ENCODE measurements at places on chromosomes 7 and 10.

DNA sequence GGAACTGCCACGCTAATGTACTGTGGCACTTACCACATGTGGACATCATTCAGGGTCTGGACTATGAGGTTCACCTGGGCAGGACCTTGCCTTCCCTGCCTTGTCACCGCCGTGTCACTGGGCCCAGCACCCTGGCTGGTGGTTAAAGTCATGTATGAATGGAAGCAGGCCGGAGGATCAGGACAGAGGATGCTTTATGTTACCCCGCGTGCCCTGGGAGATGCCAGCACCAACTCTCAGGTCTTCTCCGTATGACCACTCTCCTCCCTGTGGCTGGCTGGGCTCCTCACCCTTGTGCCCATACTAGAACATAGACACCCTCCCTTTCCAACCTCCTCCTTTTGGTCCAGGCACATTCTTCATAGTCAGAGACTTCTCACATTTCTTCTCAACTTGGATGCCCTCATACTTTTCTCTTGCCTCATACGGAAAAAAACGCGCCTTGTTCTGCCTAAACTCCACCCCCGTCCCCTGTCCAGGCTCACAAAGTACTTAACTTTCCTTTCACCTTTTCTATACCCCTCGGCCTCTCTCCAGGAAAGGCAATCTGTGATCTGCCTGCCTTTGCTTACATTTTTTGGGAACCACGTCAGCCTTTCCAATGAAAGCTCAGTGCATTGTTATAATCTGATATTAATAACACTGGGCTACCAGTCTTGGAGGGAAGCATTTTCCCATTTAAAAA, 240.0 kb downstream of the TEX36 start:
- no peak for DNase-seq

DNA sequence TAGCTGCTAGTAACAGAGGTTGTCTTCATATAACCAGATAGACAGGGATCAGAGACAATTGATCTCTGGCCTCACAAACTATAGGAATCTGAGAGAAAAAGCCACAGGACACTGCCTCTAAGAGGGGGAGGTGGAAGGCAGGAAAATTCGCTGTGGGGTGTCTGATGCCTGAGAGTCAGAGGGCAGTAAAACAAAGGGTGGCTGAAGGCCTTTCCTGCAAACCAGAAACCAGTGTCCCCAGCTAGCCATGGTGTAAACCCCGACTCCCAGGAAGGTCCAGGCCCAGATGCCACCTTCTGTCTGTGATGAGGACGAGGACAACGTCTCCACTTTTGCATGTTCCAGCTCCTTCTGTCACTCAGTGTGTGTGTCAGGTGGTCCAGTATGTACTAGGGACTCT, 215.1 kb downstream of the ADARB2 start:
- no peak for DNase-seq

DNA sequence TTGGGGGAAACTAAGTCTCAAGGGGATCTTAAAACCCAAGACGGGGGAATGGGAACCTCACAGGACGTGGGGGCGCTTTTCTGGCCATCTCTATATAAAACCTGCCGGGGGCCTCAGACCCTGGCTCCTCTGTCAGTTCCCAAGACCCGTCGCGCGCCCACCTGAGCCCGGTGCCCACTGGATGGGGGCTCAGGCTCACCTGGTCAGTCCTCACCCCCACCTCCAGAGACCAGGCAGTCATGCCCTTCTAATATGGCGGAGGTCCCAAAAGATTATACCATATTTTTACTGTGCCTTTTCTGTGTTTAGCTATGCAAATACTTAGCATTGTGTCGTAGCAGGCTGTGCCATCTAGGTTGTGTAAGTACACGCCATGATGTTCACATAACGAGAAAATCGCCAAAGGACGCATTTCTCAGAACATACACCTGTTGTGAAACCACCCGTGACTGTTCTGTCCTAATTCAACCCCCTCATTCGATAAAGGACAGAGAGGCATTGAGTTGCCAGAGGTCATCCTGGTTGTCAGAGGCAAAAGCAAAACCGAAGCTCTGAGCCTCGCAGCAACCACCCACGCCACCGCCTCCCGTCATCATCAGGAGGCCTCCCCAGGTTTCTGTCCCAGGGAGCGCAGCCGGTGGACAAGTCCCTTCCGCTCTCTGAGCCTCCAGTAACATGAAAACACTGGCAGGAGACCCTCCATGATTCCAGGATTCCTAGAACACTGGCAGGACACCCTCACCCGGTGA, 28.9 kb downstream of the OAT start:
- DNase-seq = no peak

GRCh38 chr10:122154545-122155366, 116.3 kb upstream of the BTBD16 start:
- DNase-seq = no peak

- DNase-seq = no peak
Observed at GRCh38 chr10:76357726-76358415, 926.4 kb downstream of the LRMDA start.

DNA sequence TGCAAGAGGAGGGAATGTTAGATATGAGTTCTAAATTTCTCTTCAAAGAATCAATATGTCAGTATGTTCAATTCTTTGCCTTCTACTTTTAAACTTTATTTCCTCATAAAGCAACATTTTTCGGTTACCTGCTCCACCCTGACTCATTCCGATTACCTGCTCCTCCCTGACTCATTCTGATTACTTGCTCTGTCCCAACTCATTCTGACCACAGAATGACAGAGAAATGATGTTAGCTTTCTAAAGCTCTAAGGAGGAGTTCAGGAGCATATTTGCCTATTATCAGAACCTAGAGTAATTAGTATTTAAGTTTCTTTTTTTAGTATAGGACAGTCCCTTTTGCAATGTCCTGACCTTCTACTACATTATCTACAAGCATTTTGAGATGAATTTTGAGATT, 24.5 kb upstream of the PPP1R9A start:
- no peak for DNase-seq

DNA sequence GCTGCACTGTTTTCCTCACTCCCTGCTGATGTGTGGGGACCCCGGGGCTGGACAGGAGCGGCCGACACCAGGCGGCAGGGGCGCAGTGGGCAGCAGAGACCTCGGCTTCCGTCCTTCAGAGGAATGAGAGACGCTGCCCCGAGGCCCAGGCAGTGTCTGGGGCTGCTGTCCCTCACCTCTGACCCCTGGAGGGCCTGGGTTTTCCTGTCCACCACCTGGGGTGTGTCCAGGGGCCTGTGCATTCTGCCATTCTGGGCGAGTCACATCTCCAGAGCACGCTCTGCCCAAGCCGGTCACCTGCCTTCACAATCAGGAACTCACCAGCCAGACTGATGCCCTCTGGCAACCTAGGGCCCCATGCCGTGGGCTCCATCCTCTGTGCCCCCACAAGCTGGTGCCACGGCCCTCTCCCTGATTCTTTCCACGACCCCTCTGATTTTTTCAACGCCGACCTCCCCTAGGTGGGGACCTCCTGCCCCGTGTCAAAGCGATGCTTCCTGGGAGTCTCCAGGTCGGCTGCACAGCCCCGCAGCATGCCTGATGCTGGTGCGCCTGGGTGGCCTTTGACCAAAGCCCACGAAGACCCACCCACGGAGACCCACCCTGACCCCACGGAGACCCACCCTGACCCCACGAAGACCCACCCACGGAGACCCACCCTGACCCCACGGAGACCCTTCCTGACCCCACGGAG, 53.7 kb upstream of the CFAP46 start:
- DNase-seq = no peak

GRCh38 chr10:103465411-103466179, 6.9 kb upstream of the CALHM1 start:
- no peak for DNase-seq

DNA sequence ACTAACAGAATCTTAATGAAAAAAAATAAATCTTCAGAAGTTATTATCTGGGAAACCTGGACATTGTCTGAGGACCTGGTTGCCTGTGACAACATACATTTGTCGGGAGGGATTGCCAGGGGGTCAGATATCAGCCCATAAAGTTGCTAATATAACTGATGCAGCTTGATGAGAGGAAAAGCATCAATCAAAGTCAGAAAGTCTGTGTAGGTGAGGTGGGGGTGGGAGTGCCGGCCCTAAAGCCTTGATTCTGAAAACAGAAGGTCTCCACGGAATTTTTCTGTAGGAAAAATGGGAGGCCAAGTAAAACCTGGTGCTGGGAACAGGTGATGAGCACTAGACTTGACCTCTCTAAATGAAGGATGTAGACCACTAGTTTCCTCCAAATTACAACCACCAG, 281.8 kb downstream of the FGFR2 start:
- DNase-seq = no peak

DNA sequence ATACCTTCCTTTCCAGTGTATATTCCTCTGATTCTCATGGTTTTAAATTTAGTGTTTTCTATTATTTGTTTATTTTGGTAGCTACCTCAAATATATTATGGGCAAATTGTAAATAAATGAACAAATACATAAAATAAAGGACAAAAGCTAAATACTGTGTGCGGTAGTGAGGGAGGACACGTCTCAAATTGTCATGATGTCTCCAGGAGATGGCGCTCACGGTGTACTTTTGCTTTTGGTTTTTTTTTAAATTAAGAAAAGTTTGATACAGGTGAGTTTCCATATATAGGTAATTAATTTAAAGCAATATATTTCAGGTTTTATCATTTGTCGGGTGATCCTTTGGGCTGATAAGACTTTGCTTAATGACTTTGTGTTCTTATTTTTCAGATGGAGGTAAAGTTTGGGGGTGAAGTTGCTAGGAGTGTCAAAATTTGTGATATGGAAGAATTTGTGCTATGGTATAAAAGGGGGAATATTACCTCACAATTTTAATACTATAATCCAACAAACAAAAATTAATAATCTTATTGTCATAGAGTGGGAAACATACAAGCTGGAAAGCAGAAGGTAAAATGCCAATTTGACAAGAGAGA, 68.4 kb upstream of the TMEM229A start:
- no peak for DNase-seq

DNA sequence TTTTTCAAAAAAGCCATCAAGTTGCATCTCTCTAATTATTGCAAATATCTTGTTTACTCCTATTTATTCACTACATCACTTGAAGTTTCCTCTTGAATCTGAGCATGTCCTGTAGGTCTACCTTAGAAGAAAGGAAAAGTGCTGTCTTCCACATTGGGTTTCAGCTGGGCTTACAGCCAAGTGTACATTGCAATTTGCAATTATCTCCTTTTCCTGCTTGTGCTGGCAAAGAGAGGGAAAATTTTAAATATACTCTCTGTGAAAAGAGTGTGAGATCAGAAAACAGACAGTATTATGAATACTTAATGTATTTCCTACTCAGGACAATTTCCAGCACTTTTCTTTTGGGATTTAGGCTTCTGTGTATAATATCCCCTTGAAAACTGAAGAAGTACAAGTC, 839.7 kb downstream of the CNTNAP2 start:
- no peak for DNase-seq

GRCh38 chr10:33661580-33662336, 327.3 kb upstream of the NRP1 start:
- DNase-seq = no peak

GRCh38 chr7:142012825-142013511, 17.3 kb downstream of the MGAM start:
- DNase-seq = no peak

DNA sequence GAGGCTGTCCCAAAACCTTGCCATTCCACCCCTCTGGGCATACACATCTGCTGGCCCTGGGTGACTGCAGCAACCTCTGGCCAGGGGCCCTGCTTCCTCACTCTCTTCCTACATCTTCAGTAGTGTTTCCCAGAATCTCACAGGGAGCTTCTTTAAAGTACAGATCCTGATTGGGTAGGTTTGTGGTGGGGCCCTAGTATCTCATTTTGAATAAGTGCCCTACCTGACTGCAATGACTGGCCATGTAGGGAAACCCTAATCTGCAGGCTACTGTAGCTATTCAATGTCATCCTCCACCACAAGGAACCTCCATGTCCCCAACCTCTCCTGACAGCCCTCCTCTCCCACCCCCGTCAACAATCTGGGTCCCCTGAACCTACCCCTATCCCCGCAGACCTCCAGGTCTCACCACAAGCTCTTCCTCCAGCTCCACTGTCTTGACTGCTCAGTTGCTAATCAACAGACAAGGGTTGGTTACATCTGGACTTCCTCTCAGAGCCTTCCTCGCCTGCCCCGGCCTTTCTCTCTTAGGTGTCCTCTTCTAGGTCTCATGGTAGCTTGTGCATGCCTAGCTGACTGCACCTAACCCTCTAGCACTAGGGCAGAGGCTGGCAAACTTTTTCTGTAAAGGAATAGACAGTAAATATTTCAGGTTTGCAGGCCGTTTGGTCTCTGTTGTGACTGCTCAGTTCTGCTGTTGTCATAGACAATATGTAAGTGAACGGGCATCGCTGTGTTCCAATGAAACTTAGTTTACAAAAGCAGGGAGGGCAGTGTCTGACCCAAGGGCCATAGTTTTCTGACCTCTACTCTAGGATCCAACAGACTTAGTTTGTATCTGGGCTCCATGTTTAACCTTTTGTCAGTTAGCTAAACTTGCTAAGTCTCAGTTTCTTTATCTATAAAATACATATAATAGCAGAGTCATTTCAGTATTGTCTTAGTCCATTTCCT, 121.1 kb downstream of the AOAH start:
- DNase-seq = no peak

- DNase-seq = no peak
Observed at GRCh38 chr10:55793024-55793423, 568.0 kb downstream of the ZWINT start.

DNA sequence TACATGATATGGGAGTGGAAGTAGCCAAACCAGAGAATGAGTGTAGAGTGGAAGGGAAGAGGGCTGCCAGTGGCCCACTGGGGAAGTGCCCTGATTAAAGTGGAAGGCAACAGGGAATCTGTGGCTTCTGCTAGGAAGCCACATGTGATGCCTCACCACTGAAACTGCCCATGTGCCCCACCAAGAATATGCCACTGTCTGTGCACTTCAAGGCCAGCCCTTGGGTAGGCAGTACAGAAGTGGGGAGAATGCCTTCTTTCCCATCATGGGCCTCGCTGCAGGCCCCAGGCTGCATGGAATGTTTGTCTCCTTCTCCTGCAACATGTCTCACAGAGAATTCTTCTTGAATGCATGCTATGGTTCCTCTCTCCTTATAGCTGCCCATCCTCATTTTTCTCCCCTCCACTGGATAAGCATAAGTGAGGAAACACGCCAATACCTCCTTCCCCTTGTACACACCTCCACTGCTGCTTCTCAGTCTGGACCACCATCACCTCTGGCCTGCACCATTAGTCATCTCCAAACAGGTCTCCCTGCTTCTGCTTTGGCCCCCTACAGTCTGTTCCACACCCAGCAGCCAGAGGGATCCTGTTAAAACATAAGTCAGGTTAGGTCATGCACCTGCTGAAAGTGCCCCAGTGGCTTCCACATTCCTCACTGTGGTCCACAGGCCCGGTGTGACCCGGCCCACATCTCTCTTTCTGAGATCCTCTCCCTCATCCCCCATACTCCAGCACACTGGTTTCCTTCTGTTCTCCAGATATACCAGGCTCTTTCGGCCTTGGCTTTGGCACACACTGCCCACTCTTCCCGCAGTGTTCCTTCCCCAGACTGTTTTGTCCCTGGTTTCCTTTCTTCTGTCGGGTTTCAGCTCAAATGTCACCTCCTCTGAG, 37.1 kb downstream of the SNX10 start:
- no peak for DNase-seq

GRCh38 chr10:104612571-104613205, 28.4 kb upstream of the SORCS3 start:
- DNase-seq = no peak

- no peak for DNase-seq
Observed at GRCh38 chr10:76047521-76047920, 616.1 kb downstream of the LRMDA start.
